ENCODE measurements at places on chromosomes 3 and 15.

DNA sequence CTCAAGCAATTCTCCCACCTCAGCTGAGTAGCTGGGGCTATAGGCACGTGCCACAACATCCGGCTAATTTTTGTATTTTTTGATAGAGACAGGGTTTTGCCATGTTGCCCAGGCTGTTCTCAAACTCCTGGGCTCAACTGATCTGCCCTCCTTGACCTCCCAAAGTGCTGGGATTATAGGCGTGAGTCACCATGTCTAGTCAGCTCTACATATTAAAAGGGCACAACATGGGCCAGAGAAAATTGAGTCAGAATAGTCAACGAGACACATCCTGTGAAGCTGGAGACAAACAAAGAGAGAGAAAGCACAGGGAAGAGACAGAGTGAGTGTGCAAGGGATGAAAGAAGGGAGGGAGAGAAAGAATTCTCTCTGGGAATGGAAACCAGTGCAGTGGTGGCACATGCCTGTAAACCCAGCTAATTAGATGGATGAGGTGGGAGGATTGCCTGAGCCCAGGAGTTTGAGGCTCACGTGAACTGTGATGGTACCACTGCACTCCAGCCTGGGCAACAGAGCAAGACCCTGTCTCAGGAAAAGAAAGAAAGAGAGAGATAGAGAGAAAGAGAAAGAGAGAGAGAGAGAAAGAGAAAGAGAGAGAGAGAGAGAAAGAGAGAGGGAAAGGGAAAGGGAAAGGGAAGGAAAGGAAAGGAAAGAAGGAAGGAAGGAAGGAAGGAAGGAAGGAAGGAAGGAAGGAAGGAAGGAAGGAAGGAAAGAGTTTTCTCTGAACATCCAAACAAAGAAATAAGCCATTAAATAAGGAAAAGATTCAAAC is 107.2 kb upstream of the SLC25A36 start:
- DNase-seq = no peak

GRCh38 chr15:89340573-89340972 is 5.9 kb upstream of the POLG start:
- no peak for DNase-seq

GRCh38 chr15:70478251-70478990 is 284.9 kb downstream of the UACA start:
- no peak for DNase-seq

DNA sequence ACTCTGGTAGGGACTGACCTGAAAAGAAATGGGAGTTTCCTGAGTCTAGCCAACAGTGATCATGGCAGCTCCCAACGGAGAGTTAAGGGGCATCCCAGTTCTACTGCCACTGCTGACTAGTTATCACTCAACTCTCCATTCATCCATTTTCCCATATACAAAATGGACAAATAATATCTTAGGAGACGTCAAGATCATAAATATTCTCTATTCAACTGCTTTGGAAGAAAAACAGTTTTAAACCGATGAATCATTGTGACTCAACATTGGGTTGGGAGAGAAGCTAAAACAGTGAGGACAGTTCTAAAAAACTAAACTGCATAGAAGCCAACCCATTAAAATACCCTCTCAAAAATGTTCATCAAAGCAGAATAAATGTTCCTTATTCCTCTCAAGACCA is 57.6 kb upstream of the CHRM5 start:
- DNase-seq = no peak

GRCh38 chr15:27601239-27601960 is 497.7 kb downstream of the OCA2 start:
- DNase-seq = no peak

DNA sequence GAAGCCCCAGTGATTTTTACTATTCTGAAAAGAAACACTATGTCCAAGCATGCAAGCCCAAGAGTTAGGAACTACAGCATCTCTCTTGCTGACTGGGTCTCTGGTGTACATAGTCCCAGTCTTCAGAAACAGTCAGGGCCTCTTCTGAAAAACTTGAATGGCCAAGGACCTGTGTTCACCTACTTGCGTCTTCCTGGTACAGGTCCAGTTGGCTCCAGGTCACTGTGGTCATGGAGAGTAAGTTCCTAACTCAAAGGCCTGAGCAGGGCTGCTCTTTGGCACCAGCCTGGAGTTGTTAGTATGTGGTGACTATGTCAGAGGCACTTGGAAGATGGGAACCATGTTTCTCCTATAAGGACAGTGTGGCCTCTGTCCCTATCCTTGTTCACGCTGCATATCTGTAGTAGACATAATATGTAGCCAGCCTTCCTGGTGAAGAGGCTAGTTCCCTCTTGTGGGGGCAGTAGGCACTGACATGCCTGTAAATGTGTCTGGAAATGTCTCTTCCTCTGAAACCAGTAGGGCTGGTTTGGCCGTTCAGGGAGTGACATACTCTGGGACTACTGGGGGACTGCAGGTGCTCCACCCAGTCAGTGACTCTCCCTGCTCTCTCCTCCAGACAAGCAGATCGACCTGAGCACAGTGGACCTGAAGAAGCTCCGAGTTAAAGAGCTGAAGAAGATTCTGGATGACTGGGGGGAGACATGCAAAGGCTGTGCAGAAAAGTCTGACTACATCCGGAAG is 2.6 kb upstream of the RBM15B start:
- no peak for DNase-seq

DNA sequence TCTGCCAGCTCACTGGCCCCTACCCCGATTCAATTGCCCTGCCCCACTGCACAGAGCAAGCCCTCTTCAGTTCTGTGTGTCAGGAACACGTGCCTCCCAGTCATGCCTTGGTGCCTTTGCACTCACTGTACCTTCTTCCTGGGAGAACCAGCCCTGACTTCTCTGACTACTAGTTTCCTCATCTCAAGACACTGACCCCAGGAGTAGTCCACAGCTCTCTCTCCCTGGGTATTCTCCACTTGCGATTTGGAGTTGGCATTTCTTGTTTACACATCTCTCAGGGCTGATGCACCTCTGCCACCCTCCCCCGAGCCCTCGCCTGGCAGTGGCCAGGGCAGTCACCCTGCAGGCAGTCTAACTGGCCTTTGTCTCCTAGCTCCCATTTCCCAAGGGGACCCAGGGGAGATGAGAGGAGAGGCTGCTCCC is 5.7 kb downstream of the CISH start:
- no peak for DNase-seq

- DNase-seq = no peak
Observed at GRCh38 chr3:24837601-24838000, 343.0 kb upstream of the THRB start.

GRCh38 chr15:57118013-57118799 is 199.8 kb downstream of the TCF12 start:
- DNase-seq = no peak

GRCh38 chr3:48057521-48057920 is 41.3 kb upstream of the MAP4 start:
- no peak for DNase-seq

- DNase-seq = no peak
Observed at GRCh38 chr3:89246326-89246725, 138.9 kb downstream of the EPHA3 start.

DNA sequence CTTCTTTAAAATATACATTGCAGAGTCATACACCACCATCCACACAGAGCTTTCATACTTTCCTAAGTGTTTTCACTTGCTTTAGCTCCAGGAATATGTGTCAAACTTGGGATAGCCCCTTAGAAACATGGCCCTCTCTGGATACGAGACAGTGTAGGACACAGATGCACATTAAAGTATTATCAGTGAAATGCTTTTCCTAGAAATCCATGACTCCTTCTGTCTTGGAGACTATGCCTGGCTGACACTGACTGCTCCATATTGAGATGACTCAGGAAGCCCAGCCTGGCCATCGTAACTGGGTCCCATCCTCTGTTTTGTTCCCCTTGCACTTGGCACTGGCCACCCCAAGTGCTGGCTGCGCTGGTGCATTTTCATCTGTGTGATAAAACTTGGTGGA is 204.8 kb downstream of the PDZRN3 start:
- DNase-seq = peak; percentile 38

- no peak for DNase-seq
Observed at GRCh38 chr3:15241341-15241740, 35.3 kb downstream of the CAPN7 start.

DNA sequence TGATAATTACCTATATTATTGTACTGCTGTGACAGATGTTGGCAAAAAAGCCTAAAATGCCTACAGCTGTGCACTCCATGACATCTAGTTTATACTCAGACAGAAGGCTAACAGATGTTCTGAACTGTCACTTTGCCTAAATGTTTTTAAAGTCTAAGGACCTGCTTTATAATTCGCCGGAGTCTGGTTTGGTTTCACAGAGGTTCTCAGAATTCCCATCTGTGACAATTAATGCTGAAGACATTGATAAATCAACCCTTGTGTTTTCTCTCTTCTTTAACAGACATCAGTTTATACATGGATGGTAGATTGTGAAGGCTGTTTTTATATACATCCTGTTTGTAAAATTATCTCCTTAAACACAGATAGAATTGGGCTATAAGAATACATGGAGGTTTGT is 19.8 kb upstream of the SOX2 start:
- no peak for DNase-seq

DNA sequence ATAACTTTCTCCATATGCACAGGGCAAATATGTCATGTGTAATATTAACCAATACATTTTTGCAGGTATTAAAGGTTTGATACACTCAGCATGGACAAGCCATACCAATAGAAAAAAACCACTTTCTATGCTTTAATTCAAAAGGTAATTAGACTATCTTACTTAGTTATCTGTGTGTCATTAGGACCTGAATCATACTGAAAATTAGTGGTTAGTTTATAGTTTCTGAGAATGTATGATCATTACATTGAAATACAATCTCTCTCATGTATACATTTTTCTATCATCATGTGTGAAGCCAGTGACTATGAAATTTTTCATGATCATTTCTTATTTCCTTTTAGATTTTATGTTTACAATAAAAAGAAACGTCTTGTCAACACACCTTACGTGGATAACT is 16.3 kb downstream of the RPS27L start:
- DNase-seq = no peak

GRCh38 chr3:154464440-154465190 is 34.6 kb upstream of the GPR149 start:
- DNase-seq = no peak

GRCh38 chr15:61037031-61037430 is 192.1 kb downstream of the RORA start:
- DNase-seq = no peak

GRCh38 chr3:13037458-13038117 is 35.6 kb downstream of the IQSEC1 start:
- no peak for DNase-seq

- DNase-seq = no peak
Observed at GRCh38 chr15:34616613-34617012, 33.2 kb upstream of the GOLGA8B start.

DNA sequence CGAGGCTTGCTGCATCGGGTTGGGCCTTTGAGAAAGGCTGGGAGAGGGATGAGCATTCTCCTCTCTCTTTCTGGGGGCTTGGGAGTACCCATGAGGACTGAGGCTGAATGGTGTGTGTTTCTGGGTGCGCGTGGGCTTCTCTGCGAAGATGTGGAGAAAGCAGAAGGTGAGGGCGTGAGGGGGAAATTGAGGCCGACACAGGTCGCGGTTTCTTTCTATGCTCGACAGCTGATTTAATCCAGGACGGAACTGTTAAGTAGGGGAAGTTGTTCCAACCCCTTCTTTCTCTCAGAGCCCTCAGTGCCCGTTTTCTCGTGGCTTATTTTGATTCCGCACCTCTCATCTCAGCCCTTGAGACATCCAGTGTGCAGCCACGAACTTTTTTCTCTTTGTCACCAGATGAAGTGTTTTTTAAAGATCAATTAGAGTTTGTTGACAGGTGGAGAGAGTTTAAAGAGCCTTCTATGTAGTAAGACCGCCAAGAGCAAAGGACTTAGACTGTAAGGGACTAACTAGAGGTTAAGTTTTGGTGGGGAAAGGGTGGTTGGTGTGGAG is 711 bp downstream of the STARD9 start:
- DNase-seq = no peak

DNA sequence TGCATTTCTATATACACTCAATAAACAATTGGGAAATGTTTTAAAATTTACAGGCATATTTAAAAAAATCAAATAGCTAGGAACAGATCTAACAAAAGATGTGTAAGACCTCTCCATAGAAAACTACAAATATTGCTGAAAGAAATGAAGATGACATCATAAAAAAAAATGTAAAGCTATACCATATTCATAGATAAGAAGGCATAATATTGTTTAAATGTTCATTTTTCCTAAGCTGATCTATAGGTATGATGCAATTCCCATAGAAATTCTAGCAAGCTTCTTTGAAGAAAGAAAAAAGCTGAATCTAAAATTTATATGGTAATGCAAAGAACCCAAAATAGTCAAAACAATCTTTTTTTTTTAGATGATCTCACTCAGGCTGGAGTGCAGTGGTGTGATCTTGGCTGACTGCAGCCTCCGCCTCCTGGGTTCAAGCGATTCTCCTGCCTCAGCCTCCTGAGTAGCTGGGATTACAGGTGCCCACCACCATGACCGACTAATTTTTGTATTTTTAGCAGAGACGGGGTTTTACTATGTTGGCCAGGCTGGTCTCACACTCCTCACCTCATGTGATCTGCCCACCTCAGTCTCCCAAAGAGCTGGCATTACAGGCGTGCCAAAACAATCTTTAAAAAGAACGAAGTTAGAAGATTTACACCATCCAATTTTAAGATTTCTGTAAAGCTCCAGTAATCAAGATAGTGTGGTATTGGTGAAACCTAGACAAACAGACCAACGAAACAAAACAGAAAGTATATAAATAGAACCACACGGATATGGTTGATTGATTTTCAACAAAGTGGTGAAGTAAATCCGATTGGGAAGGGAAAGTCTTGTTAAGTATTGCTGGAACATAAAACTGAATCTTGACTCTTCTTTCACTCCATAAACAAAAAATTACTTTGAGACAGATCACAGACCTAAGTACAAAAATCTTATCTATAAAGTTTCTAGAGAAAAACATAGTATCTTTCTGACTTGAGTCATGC is 6.3 kb upstream of the BHLHE40 start:
- no peak for DNase-seq

GRCh38 chr3:55923207-55923606 is 436.1 kb upstream of the WNT5A start:
- DNase-seq = no peak

- DNase-seq = no peak
Observed at GRCh38 chr15:69035205-69035917, 20.9 kb downstream of the NOX5 start.

GRCh38 chr15:96338766-96339618 is 8.5 kb downstream of the NR2F2 start:
- DNase-seq = no peak

- no peak for DNase-seq
Observed at GRCh38 chr3:50612234-50612882, 784 bp upstream of the CISH start.

- no peak for DNase-seq
Observed at GRCh38 chr3:165954171-165954570, 116.9 kb upstream of the BCHE start.

GRCh38 chr3:136818769-136819391 is at the start of gene SLC35G2:
SLC35G2 (plus strand) TSS chr3:136819126; CDS start chr3:136854461, 35,335 bp downstream.
- no peak for DNase-seq

- DNase-seq = no peak
Observed at GRCh38 chr15:63708126-63708772, 111.1 kb downstream of the FBXL22 start.

- DNase-seq = no peak
Observed at GRCh38 chr15:76062286-76062685, 2.5 kb downstream of the TMEM266 start.
